ENCODE measurements at places on chromosomes 1 and 21.

DNA sequence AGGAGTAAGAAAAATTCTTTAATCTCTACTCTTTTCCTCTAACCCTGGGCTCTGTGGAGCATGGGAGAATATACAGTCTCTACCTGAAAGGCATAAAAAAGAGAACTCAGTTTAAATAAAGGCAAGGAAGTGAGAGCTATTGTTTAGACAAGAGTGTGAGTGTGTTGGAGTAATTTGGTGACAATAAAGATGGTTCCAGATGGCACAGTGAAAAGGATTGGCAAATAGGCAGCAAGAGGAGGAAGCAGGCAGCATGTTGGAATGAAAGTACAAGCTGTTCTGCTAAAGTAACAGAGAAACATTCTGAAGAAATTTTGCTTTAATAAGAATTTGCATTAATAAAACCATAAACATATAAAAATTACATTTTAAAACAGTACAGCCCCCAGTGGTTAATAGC is 163.4 kb downstream of the DNM3 start:
- DNase-seq: no peak

DNA sequence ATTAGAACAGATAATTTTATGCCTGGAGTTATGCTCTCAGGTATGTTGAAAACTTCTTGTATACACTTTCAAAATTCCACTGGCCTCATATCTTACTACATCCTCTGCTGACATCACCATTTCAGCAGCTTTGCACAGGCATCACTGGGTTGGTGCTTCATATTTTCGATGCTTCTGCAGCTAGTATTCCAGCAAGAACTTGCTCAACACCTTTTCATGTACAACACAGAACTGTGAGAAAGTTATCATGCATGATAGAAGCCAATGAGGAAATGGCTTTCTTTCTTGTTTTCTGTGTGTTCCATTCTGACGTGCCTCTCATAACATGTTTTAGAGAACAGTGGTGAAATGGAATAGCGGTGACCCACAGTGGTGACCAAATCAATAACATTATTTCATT is 5.1 kb upstream of the GBP5 start:
- peak; percentile 63 for DNase-seq

DNA sequence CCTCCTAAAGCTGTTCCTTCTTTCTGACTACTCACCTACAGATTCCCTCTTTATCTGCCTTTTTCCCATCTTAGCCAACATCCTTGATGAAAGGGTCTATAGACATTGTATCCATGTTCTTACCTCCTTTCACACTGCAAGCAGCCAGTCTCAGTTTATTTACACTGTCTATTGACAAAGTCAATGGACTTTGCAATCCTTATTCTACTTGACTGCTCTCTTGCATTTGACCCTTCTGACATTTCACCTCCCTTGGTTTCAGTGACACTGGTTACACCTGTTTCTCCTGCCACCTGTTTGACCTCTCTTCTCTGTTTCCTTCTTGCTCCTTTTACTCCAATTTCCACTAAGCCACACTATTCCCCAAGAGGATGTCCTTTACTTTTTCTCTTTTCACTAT is 224.0 kb upstream of the SNX7 start:
- DNase-seq: no peak

DNA sequence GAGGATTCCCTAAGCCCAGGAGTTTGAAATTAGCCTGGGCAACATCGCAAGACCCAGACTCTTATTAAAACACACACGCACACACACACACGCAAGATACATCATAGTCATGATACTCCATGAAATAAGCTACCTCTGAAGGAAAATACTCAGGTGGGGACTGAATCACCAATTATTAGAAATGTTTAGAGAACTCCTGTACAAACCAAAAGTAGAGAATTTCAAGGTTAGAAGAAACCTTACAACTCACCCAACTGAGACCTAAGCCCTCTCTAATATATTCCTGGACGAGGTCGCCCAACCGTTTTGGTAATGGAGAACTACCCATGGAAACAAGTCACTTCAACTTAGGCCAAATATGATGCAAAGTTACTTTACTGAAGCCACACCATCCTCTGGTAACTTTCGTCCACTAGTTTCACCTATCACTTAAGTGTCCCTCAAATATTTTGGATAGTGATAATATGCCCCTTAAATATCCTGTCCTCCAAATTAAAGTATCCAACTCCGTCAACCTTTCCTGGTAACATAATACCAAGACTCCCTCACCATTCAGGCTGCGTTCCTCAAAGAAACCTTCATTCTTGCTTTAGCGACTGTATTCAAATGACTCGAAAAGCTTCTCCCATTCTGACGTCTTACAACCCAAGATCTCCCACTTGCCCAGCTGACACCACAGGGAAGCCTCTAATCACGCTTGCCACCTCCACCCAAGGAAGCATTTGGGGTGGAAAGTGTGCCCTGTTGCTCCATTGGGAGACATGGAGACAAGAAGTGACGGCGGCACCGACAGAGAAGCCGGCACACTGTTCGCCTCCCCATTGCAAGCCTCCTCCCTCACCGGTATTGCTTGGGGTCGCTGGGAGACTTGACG is 856 bp downstream of the NRDC start:
- DNase-seq: peak; percentile 48

GRCh38 chr1:9843576-9843945 is 19.8 kb upstream of the CLSTN1 start:
- DNase-seq: peak; percentile 74

GRCh38 chr1:6519491-6519934 is 28.0 kb upstream of the PLEKHG5 start:
- DNase-seq: no peak

GRCh38 chr1:72051538-72051937 is 230.8 kb downstream of the NEGR1 start:
- DNase-seq: peak; percentile 12

DNA sequence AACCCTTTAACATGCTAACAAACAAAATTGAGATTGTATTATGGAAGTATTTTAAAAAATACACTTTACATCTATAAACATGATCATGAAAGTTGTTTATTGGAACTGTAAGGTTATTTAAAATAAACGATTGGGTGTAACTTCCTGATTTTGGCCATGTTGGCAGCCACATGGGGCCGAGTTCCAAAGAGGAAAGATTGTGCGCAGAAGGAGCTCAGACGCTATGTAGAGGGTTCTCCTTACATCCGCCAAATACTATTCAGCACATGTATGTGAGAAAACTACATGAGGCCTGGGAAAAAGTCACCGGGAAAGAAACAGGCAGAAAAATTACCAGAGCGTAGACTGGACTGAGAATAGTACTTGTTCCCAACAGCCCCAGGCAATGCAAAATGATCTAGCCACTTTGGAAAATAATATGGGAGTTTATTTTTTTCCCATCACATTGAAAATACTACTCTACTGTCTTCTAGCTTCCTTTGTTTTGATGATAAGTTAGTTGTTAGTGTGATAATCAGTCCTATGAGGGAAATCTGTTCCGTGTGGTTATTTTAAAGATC is 35.7 kb upstream of the B3GALT2 start:
- no peak for DNase-seq

- DNase-seq: no peak
Observed at GRCh38 chr1:19645411-19646251, 1.5 kb downstream of the NBL1 start.

- DNase-seq: no peak
Observed at GRCh38 chr1:21857840-21858670, 46.0 kb downstream of the LDLRAD2 start.

DNA sequence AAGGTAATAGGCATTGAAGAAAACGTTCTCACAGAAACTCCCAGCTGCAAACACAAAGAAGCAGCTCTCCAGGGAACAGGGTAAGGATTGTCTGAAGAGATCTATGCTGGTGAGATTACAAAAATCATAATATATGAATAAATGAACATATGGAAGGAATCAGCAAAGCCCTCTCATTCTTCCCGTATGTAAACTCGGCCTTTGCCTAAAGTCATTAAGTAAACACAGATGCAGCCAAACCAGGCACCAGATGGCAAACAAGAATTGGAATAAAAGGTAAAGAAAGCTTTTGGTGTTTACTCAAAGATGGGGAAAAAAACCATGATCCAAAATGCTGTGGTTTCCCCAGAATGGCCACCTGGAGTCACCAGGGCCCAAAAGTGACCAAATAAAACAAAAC is 76.6 kb upstream of the HOOK1 start:
- no peak for DNase-seq

- peak; percentile 38 for DNase-seq
Observed at GRCh38 chr1:183417772-183418491, at the start of gene NMNAT2. Gene NMNAT2, minus strand, starts transcription at chr1:183418380. Its CDS starts 113 bp downstream, at chr1:183418267.

GRCh38 chr1:206708058-206708457 is 23.4 kb downstream of the MAPKAPK2 start:
- no peak for DNase-seq

DNA sequence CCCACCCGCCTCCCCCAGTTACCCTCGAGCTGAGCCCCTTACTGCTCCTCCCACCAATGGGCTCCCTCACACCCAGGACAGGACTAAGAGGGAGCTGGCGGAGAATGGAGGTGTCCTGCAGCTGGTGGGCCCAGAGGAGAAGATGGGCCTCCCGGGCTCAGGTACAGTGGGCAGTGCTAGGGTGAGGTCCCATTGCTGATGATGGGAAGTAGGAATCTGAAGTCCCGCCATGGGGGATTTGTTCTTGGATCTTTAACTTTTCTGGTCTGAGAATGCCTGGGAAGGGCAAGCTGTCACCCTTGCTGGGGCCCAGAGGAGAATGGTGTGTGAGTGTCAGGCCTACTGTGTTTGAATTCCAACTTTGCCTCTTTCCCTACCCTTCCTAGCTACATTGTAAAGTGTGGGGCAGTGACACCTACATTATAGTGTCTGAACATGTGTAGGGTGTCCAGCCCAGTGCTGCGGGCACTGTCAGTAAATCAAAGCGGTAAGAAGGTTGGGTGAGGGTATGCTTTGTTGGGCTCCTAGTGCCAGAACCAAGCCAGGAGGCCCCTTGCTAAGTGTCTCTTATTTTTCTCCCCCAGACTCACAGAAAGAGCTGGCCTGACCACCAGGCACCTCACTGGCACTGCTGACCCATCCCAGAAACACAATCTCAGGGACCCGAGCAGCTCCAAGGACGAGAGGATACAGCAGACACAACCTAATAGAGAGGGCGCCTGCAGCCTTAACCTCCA is 44.7 kb downstream of the YARS1 start:
- DNase-seq: no peak

DNA sequence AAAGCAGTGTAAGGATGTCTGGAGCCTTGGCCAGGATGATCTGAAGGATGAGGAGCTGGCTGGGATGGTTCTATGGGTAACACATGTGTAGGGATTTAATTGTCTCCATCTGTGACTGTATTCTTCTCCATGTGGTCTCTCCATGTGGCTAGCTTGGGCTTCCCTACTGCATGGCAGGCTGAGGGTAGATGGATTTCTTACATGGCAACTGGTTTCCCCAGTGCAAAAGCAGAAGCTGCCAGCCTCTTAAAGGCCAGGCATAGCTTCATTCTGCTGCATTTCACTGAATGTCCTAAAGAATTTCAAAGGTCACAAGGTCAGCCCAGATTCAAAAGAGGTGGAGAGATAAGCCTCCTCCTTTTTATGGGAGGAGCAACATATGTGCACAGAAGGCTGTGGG is 61.7 kb downstream of the XCL2 start:
- no peak for DNase-seq

- peak; percentile 36 for DNase-seq
Observed at GRCh38 chr21:14403681-14404318, 20.9 kb upstream of the HSPA13 start.

- no peak for DNase-seq
Observed at GRCh38 chr1:195105773-195106172, 1502.5 kb downstream of the KCNT2 start.

GRCh38 chr1:100569888-100570287 is 31.9 kb downstream of the GPR88 start:
- no peak for DNase-seq

DNA sequence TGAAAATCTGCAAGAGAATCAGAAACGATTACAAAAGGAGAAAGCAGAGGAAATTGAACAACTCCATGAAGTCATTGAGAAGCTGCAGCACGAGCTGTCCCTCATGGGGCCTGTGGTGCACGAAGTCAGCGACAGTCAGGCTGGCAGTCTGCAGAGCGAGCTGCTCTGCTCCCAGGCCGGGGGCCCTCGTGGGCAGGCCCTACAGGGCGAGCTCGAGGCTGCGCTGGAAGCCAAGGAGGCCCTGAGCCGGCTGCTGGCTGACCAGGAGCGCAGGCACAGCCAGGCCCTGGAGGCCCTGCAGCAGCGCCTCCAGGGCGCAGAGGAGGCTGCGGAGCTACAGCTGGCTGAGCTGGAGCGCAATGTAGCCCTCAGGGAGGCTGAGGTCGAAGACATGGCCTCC is 47.5 kb upstream of the DIP2A start:
- DNase-seq: no peak
